ENCODE measurements at places on chromosomes 4 and X.

DNA sequence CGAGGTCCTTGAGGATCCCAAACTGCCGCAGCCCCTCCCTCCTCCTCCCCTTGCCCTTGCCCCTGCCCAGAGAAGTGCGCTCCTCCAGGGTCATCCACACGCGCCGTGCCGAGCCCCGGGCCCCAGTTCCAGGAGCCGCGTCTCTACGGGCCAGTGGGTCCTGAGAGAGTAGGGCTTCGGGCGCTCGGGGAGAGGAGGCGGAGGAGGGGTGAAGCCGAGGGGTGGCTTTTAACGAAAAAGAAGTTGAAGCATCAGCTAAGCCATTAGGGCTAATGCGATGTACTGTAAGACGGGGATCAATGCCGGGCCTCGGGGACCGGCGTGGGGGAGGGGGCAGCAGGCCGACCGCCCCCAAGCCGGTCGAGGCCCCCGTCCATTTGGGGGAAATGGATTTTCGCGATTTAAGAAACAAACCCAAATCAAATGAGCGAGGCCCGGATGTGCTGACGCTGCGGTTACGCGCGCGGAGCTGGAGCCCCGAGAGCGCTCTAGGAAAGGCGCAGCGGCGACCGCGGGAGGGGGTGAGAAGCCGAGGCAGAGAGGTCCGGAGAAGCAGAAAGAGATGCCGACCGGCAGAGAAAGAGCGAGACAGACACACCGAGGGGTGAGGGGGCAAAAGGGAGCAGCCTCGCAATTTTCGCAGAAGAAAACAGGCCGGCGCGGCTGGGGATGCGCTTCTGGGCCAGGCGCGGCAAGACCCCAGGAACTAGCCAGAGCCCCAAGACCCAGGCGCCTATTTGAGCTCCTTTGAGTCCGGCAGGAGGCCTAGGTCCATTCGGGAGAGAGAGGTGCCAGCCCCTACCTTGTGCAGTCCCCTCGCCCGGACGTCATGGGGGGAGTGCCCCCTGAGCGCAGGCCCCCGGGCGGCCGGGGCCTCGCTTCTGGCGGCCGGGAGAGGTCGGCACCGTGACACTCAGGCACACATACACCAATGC, 13.6 kb downstream of the HMX1 start:
- no peak for DNase-seq

GRCh38 chrX:38260231-38260630, 39.6 kb upstream of the SRPX start:
- DNase-seq: no peak

DNA sequence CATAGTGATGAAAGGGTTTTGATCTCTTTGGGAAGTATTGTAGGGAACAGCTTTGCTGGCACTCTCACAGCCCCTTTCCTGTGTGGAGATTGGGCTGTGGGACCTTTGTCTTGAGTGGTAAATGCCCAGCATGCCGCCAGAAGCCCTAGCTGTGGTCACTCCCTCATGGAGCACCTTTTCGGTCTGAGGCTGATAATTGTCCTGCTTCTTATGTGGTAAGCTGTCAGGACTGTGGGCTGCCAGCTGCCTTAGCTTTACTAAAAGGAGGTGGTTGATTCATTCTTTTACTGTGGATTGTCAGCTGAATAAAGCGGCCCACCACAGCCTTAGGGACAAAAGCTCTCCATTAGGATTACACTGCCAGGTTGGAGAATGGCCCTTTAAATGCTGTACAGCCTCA, 7.1 kb downstream of the PASD1 start:
- no peak for DNase-seq

GRCh38 chr4:146346276-146346675, 131.9 kb downstream of the REELD1 start:
- DNase-seq: no peak

DNA sequence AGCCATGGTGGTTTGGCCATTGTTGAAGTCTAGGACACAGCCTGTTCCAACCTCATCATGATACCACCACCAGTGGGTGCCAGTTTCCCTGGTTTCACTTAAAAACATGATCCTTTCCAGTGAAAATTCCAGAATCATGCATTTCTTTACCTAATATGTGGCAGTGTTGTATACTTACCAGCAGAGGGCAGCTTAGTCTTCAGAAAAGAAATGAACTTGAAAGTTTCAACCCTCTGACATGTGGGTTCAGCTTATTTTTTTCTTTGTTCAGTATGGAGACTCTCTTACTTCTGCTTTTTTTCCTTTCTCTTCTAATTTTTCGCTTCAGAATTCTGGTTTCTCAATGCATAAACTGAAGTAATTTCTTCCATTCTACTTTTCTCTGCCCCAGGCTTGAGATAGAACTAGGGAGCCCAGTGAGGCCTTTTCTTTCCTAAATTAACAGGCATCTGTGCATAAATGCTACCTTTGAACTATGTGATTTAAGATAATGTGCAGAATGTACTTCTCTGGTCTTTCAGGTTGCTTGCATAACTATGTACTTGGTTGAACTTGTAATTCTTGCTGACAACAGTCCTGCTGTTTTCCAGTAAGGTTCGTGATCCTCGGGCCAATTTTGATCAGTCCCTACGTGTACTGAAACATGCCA, 10.7 kb downstream of the LIAS start:
- DNase-seq: peak; percentile 63

- no peak for DNase-seq
Measured at GRCh38 chrX:120023259-120023658, 54.2 kb downstream of the RHOXF2B start.

- DNase-seq: no peak
Measured at GRCh38 chr4:8173492-8174242, 15.1 kb upstream of the ABLIM2 start.

GRCh38 chr4:41882625-41883347, 52.4 kb upstream of the TMEM33 start:
- DNase-seq: no peak

GRCh38 chr4:8710416-8710815, 117.9 kb downstream of the CPZ start:
- DNase-seq: no peak

DNA sequence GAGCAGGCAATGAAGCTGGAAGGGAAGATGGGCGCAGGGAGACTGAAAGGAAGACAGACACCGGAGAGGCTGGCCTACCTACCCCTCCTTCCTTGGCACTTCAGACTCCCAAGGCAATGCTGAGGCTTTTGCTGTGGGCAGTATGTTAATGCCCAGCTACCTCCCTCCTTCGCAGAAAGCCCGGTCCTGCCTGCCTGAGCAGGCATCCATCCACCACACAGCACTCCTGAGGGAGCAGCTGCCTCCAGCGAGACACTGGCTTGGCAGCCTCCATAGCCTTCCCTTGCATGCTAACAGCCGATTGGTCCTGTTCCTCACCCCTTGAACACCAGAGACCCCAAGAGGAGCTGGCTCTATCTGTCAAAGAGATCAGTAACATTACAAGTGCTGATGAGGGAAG, 14.4 kb downstream of the GABRQ start:
- no peak for DNase-seq

- no peak for DNase-seq
Measured at GRCh38 chr4:100420571-100420970, 97.3 kb downstream of the EMCN start.

- no peak for DNase-seq
Measured at GRCh38 chr4:61451935-61452334, 251.8 kb downstream of the ADGRL3 start.

GRCh38 chrX:10111364-10112148, 45.2 kb upstream of the CLCN4 start:
- DNase-seq: no peak

GRCh38 chrX:73913580-73913979, 350.6 kb downstream of the CHIC1 start:
- DNase-seq: no peak

- no peak for DNase-seq
Measured at GRCh38 chr4:150950657-150951288, 64.3 kb downstream of the LRBA start.

- DNase-seq: no peak
Measured at GRCh38 chr4:151887031-151887815, 126.4 kb upstream of the GATB start.

DNA sequence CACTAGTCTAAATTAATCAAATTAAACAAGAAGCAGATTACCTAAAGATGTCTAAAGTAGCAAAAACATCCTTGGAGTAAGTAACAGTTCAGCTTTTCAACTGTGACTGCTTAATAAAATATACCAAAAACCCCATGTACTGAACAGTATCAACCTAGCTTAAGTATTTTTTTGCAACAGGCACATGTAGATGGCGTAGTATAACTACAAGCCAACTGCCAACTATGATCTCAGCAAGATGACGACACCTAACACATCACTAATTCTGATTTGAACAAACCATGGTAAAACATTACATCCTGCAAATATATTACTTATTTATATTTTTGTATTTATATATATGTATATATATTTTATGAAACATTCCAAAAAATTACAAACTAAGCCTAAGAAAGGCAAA, 24.5 kb downstream of the DHX15 start:
- no peak for DNase-seq

- no peak for DNase-seq
Measured at GRCh38 chr4:39864391-39864790, 113.3 kb downstream of the PDS5A start.

GRCh38 chr4:160406263-160406825, 1303.5 kb downstream of the RAPGEF2 start:
- DNase-seq: no peak

DNA sequence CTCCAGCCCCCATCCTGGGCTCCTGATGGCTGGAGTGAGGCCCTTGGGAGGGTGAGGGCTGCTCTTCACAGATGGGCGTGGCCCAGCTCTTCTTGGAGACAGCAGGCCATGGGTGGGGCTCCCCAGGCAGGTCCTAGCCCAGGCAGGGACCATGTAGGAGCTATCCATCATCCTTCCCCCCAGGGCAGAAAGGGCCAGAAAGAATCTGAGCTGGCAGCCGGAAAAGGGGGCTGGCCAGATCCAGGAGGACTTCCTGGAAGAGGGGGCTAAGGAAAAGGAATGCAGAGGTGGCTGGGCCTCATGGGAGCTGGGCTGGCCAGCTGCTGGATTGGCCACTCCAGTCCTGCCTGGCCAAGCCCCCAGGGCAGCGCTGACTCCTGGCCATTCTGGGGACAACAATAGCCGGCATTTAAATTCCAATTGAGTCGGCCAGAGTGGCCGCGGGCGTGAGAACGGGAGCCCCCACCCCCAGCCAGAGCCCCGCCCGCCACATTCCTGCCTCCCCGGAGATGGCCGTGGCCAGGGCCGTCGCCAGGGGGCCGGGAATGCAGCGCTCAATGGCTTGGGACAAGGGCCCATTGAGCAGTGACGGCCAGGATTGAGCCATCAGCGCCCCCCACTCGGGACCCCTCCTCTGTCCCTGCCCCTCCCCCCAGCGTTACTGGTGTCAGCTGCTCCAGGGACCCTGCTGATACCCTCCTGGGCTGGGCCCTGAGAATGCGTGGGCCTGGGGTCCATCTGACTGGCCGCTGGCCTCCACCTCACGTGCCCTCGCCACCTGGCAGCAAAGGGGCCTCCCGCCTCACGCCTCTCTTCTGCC, 15.1 kb upstream of the FGFR3 start:
- no peak for DNase-seq

- no peak for DNase-seq
Measured at GRCh38 chr4:38387819-38388218, 276.2 kb upstream of the KLF3 start.

- peak; percentile 2 for DNase-seq
Measured at GRCh38 chrX:123422875-123423274, 238.8 kb downstream of the GRIA3 start.

DNA sequence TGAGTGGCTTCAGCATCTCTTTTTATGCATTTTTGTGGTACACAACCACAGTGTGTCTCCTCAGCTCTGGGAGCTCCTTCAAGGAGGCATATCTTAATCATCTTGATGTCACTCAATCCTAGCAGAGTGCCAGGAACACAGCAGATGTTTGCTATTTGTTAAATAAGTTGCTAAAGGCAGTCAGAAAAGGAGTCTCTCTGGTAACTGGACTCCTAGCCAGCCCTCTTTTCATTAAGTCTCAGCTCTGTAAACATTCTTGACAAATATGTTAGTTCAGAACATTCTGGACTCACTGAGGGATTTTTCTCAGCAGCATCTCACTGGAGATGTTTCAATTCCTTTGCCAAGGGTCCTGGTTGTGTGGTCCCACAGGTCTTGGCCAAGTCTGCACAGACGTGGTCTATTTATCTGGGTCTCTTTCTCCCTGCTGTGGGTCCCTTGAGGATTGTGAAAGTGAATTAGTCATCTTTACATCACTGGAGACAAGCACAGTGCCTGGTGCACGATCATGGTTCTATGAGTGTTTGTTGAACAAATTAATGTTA, 20.3 kb upstream of the FAM9C start:
- no peak for DNase-seq

GRCh38 chr4:133803341-133803740, 398.2 kb downstream of the PABPC4L start:
- no peak for DNase-seq

- DNase-seq: no peak
Measured at GRCh38 chr4:167930166-167930565, 162.2 kb upstream of the ANXA10 start.

DNA sequence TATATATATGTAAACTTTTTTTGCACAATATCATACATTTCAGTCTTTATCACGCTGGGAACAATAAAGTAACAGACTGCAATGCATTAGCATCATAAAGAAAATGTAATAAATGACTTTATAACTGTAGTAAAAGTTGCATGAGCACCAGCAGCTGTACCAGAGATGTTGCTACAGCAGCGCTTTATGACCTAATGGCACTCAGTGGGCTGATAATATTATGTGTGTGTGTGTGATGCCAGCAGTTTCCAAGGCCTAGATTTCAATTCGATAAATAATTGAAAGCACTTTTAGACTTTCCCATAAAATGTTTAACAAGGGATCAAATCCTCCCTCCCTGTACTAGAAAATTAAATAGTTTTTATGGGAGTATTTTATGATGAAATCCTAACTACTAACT, 367.6 kb upstream of the AGA start:
- DNase-seq: no peak

DNA sequence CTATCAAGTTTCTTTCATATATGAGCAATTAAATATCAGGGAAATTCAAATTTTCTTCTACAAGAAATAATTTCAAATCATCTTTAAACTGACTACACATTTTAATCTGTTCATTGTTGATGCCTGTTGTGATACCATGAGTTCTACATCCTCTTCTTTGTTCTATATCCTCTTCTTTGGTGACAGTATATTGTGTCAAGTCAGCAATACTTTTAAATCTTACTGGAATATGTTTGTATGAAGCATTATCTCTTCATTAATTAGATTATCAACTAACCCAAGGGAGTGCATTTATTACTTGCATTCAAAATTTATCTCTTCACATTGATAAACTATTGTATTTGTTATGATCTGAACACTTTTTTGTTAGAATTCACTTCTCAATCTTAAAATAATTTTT, 275.0 kb upstream of the INTU start:
- DNase-seq: no peak

GRCh38 chr4:170059421-170059820, 30.3 kb downstream of the AADAT start:
- no peak for DNase-seq

GRCh38 chr4:75004755-75005668, 72.1 kb downstream of the PARM1 start:
- DNase-seq: no peak

GRCh38 chr4:145501051-145501660, 19.5 kb downstream of the SMAD1 start:
- DNase-seq: no peak

Measured in CMK (cell line).